Cardiac fibroblast (primary cell): ENCODE measurements at places on chromosomes 4 and X.

DNA sequence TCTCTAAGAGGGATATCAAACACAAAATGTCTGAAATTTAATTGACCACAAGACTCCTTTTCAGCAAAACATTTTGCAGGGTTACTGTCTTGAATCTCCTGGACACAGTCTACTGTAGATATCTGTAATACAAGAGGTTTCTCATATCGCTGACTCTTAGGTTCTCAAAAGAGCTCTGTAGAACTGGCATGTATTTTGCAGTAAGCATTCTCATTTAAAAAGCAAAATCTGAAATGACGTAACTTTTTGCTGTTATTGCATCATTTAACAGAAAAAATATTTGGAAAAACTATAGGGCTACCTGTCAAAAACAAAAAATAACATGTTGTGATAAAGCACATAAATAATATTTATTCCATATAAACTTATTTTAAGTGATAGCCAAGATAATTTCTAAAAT is 114.2 kb downstream of the CDS1 start:
- peak; percentile 26 for DNase-seq

DNA sequence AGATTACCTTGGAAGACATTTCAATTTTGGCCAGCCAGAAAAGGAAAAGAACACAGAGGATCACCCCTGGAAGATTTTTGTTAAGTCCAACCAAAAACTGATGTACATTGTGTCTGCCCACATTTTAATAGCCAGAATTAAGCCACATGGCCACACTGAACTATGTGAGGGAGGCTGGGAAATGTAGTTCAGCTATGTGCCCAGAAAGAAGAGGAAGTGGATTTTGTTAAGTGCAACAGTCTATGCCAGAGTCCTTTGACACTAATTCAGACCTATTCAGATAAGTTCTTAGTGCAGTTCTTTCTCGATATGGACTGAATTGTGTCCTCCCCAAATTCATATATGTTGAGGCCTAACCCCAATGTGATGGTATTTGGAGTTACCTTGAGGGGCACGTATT is 18.4 kb downstream of the PRPS1 start:
- no peak for DNase-seq

DNA sequence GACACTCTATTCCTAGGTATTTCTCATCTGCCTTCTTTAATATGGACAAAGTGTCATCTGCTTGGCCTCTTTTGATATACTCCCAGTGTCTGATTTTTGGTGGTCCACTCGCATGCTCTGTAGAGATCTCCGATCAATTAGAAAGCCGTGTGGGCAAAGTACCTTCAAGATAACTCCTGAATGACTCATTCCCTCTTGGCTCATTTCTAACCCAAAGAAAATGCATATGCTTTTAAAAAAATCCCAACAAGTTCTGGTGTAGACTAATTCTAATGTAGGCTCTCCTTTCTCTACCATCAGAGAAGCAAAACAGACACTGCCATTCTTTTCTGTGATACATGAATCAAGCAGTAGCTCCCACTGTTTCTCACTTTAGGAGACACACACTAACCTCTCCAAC is 714.9 kb upstream of the ADGRL3 start:
- DNase-seq = peak; percentile 26

DNA sequence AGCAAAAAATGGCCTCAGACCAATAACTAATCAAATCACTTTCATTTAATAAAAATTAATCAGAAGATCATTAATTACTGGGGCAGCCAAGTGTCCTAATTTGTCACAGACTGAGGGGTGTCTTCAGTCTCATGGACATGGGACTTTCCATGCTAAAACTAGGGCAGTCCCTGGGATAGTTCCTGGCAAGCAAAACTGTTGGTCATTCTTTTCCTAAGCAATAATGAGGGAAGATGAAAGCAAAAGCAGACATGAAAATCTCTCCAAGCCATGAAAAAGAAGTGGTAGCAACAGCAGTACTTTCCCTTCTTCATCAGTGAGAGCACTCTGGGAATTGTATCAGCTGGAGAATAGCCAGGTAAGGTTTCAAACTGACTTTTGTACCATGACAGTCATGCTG is 3.7 kb upstream of the ANTXR2 start:
- DNase-seq = no peak

GRCh38 chr4:13544606-13545393 is 492 bp upstream of the NKX3-2 start:
- DNase-seq = peak; percentile 67

DNA sequence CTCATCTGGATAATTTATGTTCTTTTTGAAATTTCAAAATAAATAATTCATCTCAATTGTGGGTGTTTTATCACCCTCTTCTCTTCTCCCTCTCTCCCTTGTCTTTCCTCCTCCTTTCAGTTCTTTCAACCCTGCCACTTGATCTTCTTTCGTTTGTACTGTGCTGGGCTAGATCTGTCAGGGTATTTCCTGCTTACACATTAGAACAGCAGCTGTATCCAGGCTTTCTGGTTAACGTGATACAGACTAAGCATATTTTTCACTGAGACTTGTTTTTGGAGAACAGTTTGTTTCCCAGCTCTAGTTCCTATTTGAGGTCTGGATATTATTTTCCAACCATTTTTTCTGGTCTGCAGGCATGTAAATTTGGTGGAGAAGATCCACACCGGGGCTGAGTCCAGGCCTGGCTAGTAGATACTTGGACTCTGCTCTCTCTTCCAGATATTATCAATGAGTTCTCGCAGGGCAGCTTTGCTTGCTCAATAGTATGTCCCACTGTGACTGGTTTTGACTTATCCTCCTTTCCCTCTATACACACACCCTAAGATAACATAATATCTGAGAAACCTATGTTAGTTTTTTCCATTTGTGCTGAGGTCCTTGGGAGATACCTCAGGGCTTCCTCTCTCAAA is 1310.7 kb upstream of the TENM3 start:
- no peak for DNase-seq

DNA sequence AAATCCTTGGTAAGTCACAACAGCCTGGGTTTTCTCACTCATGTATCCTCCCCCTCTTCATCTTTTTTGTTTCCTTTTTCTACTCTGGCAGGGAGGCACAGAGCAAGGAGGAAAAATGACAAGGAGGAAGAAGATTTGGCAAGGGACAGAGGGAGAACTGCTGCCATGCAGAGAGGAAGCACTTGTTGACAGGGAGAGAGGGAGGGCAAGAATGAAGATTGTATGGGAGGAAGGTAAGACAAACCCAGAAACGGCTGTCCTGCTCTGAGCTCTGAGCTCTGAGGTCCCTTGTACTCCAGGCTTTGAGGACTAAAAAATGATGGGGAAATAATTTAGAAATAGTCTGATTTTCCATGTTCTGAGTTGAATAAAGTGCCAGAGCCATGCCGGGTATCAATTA is 123.9 kb downstream of the DCHS2 start:
- no peak for DNase-seq

DNA sequence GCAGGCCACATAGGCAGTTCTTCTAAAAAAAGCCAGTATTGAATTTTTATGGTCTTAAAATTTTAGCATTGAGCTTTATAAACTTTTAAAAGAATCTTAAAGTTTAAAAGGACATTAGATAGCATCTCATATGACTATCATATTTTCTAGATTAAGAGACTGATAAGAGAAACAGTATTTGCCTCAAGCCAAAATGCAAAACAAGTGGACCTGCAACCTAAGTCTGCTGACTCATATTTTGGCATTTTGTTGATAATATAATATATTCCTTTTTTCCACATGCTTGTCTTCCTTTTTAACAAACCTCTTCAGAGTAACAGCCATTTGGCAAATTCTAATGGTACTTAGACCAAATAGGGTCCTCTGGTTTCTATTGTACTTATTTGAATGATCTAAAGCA is 328.5 kb upstream of the GALNTL6 start:
- DNase-seq = no peak

DNA sequence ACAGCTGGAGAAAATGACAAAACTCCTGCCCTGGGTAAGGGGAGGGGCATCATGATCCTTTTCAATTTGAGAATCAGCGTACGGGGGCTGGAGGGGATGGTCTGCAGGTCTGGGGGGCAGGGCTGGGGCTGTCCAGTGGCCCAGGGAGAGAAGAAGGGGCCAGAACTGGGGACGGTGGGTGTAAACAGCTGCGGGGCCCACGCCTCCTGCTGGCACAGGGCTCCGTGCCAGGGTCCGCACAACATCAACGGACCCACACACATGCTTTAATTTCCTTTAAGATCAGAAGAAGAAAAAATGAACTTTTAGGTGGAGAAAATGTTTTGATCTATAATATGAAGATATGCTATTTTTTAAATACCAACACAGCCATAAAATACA is 52.1 kb downstream of the PSAPL1 start:
- no peak for DNase-seq

DNA sequence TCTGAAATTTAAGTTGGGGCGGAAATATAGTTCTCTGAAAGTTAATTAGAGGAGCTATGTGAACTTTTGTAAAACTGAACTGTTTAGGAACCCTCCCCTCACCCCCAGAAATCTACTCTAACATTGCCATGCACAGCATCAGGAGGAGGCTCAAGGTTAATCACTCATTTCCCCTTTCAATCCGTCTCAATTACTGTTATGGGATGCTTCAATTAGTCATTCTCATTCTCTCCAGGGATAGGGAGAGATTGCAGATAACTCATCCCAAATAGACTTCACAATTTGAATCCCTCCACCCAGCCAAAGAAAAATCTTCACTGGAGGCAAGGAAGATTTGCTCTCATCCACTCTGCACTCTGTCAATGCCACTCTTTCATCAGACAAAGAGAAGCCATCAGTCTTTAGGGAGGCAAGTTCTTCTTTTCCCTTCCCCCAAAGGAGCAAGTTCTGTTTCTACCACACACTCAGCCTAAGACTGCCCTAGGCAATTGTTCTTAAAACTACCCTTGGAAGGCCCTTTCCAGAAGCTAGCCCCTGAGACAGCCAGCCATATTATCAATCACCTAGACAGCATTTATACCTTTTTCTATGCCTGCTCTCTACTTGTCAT is 140.4 kb downstream of the SLC10A7 start:
- no peak for DNase-seq

GRCh38 chrX:129686422-129686948 is 31.7 kb upstream of the APLN start:
- DNase-seq = no peak

DNA sequence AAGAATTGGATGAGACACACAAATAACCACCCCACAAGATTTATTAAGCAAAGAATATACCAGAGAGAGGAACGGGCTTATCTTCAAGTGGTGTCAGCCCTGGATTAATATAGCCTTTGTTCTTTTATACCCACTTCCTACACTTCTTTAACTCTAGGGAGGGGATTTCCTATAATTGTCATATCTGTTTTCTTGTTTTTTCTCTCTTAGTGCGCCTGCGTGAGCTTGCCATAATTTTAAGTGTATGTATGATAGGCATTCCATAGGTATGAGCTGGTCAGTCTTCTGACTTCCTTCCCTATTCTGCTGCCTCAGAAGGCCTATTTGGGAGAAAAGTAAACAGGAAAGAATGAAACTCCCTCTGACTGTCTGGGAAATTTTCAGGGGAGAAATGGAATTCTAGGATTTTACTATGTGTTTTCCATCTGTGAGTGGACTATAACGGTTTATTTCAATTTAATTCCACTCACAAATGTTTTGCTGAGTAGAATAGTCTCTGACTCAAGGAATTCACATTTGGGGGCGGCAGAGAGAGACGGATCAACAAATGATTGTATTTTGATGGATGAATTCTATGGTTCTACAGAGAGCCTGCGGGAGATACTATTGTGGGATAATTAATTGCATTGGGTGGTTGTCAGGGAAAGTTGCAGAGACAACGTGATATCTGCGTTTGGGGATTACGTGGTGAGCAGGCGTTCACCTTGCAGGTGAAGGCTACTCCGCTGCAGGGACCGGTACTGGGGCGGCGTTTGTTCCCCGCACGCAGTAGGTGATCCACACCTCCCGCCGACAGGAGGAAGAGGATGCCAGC is 626 bp upstream of the CEP135 start:
- DNase-seq = peak; percentile 96

DNA sequence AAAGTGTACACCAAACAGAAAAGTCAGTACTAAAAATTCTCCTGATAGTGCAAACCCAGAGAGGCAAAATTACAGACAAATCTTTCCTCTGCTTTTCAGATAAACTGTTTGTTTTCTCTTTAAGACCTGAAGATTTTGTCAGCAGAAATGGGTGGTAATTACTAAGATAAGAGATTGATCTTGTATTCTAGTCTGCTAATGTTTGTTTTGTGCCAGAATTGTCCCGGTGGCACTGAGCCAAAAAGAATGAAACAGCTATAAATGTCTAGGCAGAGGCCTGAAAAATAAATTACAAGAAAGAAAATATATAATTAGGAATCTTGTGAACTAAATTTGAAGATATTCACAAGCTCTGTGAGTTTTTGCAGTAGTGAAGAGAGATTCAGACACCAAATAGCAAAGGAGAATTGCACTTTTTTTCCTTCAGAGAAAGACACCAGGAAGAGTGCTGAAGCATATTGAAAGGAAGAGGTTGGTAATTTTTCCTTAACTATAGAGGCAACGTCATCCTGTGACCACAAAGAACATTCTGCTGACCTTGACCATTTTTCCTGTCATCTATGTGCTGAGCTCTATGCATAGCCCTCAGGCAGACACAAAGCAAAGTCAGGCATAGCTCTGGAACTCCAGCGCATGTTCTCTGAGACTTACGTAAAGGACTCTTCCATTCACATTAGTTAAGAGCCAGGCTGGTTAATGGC is 314.5 kb upstream of the RASGEF1B start:
- peak; percentile 4 for DNase-seq

GRCh38 chrX:112961981-112962380 is 121.3 kb upstream of the AMOT start:
- DNase-seq = no peak

DNA sequence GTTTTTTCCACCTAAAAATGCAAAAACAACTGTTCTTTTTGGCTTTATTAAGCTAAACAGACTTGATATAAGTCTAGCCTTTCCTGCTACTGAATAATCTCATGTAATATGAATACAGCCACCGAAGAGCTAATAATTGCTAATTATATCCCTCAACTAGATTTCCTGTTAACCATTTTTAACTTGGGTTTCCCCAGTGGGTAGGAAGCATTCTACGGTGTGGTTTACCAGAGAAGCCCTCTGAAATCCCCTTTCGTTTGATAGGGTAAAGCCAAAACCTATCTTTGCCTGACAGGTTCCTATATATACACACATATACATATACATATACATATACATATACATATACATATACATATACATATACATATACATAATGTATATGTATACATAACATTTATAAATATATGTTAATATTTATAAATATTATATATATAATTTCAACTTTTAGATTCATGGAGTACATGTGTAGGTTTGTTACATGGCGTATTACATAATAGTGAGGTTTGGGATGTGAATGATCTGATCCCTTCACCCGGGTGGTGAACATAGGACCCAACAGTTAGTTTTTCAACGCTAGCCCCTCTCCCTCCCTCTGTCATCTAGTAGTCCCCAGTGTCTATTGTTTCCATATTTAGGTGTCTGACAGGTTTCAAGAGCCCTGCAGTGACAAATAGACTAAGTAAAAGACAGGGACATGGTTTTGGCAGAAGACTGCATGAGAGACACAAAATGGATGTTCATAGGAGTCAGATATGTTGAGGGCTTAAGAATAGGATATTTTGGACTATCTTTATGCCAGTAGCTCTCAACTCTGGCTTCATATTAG is 62.4 kb downstream of the ATXN3L start:
- DNase-seq = no peak

DNA sequence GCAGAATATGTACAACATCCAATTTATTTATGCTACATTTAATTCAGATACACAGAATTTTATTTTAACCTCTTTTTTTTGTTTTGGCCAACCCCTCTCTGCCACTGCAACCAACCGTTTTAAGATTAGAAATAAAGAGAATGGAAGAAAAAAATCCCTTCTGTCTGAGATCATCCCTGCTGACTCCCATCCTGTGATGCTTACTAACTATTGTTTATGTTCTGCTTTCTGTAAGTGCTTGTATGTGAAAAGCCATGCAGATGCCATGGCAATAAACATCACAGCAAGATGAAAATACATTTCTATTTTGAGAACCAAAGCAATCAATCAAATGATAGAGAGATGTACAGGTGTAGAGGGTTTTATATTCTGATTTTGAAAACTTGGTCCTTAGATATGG is 70.1 kb downstream of the GABRB1 start:
- no peak for DNase-seq
